ENCODE measurements at places on chromosomes 16 and 17.

GRCh38 chr16:16050106-16050505 lies 100.7 kb downstream of the ABCC1 start:
- no peak for DNase-seq

DNA sequence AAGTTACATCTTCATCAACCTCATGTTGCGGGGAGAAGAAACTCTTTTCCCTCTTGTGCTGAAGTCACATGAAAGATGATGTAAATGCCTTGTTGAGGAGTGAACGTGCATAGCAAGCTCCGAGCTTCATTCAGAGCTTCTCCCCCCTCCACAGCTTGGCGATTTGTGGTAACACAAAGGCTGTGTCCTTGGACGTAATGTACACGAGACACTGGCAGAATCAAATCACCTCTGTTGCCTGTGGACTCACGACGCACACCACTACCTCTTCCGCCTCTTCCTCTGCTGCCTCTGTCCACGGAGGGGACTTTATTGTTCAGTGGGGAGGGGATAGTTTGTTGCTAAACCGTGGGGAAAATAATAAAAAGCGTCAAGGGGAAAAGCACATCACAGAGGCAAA lies 54.9 kb upstream of the CHMP6 start:
- DNase-seq = peak; percentile 21

DNA sequence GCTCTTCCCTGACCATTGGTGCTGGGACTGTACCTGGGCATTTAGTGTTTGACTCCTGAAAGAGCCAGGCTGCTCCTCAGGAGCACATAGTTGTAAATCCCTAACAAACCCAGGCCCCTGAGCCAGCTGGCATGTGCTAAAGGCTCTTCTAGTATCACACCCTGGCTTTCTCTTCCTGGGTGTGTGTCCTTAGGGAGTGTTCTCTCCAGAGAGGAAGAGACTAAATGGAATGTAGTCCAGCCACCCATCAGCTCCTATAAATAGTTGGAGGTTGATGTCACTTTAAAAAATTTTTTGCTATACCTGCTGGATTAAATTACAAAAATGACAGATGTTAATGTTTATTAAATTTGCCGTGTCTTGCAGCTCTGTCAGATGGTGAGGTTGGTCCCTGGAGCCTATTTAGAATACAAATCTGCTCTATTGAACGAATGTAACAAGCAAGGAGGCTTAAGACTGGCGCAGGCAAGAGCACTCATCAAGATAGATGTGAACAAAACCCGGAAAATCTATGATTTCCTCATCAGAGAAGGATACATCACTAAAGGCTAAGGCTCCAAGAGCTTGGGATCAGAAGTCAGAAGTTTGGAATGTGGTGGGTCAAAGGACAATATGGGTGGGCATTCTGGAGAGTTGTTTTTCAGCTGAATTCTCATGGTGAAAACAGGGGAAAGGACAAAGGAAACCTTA lies 13.1 kb upstream of the DUSP14 start:
- DNase-seq = no peak

DNA sequence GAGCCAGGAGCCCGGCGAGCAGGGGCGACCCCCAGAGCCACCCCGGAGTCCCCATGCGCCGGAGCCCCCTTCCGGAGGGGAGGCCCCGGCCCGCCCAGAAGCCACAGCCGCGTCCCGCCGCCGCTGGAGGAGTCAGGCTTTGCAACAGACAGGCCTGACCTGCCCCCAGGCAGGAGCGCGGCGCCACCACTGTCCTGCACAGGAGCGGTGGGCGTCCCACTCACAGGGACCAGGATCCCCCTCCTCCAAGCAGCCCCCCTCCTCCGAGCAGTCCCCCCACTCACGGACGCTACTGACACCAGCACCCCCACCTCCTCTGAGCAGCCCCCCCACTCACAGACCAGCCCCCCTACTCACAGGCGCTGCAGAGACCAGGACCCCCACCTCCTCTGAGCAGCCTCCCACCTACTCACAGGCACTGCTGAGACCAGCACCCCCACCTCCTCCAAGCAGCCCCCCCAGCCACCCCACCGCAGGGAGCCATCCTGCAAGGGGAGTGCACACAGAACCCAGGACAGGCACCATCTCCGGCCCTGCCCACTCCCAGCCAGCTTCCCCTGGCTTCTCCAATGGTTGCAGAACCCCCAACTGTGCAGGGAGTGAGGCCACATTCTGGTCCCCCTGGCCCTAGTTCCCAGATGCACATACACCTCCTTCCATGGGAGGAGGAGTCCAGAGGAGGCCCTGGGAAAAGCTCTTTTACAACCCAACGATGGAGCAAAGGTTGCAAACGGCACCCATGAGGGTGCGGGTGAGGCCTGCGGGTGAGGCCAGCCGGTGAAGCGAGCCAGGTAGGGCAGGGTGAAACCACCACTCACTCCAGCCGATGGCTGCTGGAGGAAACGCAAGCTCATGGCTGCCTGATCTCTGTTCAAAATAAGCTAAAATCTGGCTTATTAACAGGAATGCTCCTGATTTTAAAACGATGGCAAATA lies 69.9 kb downstream of the ABR start:
- peak; percentile 78 for DNase-seq

- peak; percentile 67 for DNase-seq
These were observed at the start of gene LDHD for GRCh38 chr16:75116081-75116910. LDHD (minus strand) TSS chr16:75116780; CDS start chr16:75116720, 60 bp downstream.

GRCh38 chr16:50989047-50989446 lies 162.0 kb downstream of the SALL1 start:
- DNase-seq = no peak

DNA sequence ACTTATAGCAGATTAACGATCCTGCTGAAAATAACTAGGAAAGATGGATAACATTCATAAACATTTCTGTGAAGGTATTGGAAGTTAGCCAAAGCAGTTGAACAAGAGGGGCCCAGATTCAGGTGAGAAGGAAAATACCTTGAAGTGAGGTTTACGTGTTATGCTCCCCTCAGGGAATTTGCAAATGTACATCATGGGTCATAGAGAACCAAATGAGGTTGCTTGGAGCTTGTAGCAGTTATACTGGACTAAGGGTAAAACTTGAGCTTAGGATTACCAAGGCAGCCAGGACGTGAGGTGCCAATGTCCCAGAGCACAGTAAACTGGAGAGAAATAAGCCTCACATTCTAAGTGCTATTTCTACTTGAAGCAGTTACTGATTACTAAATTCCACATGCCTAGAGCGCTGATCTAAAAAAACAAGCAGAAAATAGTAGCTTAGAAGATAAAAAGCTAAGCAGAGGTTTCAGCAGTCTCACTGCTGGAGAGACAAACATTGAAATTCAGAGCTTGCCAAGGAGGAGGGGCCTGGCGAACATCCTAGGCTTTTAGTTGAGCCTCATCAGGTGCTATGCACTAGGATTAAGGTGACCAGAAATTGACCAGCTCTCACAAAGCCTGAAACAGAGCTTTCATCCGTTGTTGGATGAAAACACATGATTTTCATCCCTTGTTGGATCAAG lies 136.7 kb upstream of the FAM20A start:
- DNase-seq = no peak

- no peak for DNase-seq
These were observed 40.0 kb downstream of the HS3ST3A1 start for GRCh38 chr17:13561606-13562270.

- no peak for DNase-seq
These were observed 65.5 kb downstream of the PLD6 start for GRCh38 chr17:17140590-17140980.

- DNase-seq = no peak
These were observed 156.4 kb downstream of the CMIP start for GRCh38 chr16:81601008-81601428.
